ENCODE measurements at places on chromosomes 3 and 15.
A peak's percentile ranks its signal among the peaks of the same experiment; 100 is the strongest.

- DNase-seq = no peak
These were observed 16.5 kb upstream of the USP50 start for GRCh38 chr15:50562735-50563640.

- no peak for DNase-seq
These were observed 24.4 kb upstream of the ABHD10 start for GRCh38 chr3:111954228-111954990.

- DNase-seq = no peak
These were observed 427.1 kb upstream of the RASGRP1 start for GRCh38 chr15:38991701-38992100.

DNA sequence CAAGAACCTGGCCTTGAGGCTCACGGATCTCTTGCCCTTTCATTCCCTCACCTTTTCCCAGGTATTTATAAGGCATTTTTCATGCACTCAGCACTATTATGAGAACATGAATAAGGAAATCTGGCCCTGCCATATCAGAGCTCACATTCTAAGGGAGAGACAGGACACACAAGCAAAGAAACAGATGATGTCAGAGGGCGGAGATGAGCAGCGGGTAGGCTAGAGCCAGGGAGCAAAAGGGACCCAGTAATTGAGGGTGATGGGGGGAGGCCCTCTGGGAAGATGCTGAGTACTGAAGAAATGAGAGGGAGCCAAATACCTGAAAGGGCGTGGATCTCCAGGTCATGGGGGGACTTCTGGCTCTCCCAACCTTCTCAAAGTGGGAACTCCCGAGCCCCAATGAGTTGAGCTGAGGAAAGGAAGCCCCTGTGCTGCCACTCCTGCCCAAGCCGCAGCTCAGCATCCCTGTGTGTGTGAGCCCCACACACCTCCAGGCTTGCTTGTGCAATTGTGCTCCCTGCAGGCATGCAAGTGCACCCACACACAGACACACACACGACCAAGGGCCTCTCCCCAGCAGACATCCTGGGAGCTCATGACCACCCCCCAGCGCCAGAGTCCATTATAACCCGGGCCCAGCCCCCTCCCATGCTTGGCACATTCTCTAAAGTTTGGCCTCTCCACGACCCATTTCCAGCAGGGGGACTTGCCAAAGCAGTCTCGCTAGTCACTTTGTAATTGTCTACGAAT lies 81.4 kb upstream of the PXYLP1 start:
- no peak for DNase-seq

DNA sequence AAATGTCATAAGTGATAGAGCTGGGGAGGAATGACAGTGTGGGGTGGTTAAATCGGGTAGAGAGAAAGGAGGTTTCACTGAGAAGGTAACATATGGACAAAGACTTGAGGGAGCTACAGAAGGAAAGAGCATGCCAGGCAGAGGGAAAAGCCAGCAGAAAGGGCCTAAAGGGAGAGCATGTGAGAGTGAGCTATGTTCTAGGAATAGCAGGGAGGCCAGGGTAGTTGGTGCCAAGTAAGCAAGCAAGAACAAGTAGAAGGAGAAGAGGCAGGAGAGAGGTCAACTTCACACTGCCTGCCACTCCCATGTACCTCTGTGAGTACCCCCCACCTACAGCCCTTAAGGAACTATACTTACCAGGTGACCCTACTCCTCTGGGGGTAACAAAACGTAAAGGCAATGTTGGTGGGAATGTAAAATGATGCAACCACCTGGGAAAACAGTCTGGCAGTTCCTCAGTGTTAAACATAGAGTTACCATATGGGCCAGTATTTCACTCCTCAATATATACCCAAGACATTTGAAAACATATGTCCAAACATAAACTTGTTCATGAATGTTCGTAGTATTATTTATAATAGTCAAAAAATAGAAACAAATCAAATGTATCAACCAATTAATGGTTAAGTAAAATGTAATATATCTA lies 67.6 kb downstream of the SFMBT1 start:
- no peak for DNase-seq

- DNase-seq = no peak
These were observed 4.5 kb upstream of the RPL24 start for GRCh38 chr3:101690972-101691371.

DNA sequence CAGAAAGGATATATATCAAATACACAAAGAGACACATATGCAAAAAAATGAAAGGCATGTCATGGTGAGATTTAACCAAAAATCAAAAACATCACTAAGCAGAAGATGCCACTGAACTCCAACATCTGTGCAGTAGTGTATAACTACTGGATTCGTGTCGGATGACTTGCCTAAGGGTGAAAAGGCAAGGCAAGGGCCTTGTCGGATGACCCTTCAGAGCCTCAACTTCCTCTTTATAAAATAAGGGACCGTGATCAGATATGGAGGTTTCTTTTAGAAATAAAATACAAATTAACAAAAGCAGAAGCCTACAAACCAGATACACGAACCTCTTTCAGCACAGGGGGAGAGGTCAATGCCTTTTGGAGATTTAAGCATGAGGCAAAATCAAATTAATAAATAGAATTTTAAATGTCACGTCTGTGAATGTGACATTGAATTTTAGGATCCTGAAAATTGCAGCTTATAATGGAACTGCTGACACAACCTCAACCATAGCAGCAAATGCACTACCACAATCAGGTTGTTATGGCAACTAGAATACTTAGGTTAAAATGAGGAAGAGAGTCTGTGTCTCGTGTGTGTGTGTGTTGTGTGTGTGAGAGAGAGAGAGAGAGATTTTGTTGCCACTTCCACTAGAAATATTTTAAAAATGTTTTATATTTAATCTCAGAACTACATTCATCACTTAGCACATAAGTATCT lies 8.3 kb upstream of the CHRM5 start:
- DNase-seq = no peak

GRCh38 chr3:53696401-53697172 lies 149.6 kb downstream of the CHDH start:
- DNase-seq = no peak

- DNase-seq = no peak
These were observed 2.4 kb downstream of the SLC49A4 start for GRCh38 chr3:122797291-122797690.

DNA sequence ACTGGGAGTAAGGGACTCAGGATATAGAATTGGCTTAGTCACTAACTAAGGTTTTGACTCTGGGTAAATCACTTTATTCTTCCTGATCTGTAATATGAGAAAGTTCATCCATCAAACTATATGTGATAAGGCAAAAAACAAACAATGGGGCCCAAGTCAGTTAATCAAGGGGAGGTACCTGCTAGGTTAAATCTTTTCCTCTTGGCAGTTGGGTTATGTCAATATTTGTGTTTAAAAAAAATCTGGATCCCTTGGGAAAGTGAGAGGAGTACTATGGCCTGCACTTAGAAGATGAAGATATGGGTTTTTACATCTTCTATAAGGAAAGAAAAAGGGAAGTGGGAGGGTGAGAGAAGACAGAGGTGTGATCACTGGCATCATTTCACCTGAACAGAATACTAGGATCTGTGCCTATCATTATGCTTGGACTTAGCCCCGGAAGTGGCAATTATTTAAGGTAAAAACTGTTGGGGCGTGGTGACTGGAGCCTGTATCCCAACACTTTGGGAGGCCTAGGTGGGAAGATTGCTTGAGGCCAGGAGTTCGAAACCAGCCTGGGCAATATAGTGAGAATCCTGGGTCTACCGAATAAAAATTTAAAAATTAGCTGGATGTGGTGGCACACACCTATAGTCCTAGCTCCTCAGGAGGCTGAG lies 2.8 kb upstream of the SLC28A2 start:
- no peak for DNase-seq

DNA sequence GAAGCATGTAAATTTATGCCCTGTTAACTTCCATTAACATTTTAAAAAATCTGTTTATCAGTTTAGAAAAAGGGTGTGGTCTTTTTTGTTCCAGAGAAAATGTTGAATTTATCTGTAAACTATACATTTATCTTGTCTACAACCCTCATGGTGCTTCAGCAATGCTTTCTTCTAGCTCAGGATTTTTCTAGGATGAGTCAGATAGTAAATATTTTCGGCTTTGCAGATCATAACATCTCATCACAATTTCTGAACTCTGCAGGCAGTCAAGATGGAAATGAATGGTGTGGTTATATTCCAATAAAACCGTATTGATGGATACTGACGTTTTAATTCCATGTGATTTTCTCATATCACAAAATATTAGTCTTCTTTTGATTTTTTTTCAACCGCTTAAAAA lies 70.5 kb upstream of the FOXB1 start:
- DNase-seq = no peak

DNA sequence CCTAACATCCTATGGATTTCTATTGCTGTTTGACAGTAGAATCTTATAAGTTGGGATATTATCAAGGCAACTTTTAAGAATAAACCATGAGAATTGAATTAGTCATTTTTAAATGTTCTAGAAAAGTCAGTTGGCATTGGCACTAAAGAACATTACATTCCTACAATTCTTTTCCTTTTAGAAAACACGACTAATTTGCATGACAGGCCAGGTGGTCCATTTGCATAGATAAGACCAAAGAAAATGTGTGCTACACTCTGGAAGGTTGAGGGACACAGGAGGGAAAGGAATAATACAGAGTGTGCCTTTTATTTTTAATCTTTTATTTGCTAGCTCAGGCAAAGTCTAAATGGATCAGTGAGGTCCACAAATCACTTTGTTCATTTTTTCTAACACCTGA lies 962.3 kb downstream of the EPHA3 start:
- no peak for DNase-seq

DNA sequence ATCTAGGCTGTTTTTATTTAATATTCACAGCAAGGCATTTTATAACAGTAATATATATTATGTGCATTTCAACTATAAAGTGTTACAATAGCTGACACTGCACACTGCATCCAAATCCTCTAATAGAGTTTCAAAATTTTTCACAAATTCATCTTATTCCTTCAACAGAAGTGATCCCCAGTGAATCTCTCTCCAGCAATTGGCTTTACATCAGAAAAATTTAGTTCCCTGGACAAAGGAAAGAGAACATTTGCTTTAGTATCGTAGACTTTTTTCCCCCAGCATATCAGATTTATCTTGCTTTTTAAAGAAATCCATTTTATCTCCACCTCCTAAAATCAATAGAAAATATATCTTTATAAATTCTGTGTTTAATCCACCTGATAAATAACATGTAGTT lies 868.6 kb downstream of the TBL1XR1 start:
- DNase-seq = no peak

- DNase-seq = no peak
These were observed 13.2 kb downstream of the LINS1 start for GRCh38 chr15:100588638-100589242.

- DNase-seq = peak; percentile 21
These were observed 12.7 kb downstream of the ATP10A start for GRCh38 chr15:25850154-25851111.

DNA sequence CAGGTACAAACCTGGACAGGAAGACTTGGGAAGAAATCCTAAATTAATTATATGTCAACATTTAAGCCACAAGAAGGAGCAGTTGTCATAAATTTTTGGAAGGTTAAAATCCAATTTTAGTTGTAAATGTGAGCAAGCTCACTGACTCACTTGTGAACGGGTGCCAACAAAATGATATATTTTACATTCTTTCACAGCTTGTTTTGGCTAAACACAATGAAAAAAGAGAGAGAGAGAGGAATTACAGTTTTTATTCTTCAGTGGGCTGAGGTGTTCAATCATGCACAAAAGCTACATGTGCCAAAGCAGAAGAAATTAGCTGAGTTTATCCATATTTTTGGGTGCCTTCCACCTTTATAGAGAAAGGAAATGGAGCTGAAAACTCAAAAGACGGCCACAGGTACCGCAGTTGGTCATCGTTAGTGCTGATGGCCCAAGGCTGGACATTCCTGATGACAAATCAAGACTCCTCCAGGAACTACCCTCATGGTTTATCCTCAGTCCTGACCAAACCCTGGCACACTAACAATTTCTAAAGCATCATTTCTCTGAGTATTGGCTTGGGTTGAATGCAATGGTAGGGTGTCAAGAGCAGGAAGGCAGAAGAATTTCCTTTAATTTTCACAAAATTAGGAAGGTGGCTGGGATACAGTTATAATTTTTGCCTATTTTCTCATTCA lies 37.6 kb upstream of the WNT5A start:
- DNase-seq = no peak

DNA sequence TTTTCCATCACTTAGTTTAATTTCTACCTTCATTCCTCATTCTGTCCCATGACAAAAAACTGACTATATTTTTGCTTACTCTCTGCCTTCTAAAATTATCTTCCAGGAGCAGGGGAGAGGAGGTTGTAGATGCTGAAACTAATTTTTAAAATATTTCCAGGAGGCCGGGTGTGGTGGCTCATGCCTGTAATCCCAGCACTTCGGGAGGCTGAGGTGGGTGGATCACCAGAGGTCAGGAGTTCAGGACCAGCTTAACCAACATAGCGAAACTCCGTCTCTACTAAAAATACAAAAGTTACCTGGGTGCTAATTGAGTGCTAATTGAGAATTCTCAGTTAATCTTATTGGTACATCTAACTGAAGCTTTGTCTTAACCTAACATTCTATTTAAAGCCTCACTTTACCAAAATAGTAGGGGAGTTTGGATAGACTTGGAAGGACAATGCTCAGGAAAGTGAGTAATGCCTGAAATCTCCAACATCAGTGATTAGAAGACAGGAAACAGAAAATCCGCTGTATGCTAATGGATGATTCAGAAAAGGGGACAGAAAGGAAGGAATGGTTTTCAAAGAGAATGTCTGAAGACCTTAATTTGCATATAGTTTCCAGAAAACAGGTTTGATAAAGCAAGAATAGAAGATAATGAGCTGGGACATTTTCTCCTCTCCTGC lies 336.1 kb downstream of the GBE1 start:
- no peak for DNase-seq

- DNase-seq = no peak
These were observed 34.9 kb downstream of the PPCDC start for GRCh38 chr15:75058127-75058905.

GRCh38 chr3:124381575-124382333 lies 348.5 kb upstream of the UMPS start:
- DNase-seq = no peak

DNA sequence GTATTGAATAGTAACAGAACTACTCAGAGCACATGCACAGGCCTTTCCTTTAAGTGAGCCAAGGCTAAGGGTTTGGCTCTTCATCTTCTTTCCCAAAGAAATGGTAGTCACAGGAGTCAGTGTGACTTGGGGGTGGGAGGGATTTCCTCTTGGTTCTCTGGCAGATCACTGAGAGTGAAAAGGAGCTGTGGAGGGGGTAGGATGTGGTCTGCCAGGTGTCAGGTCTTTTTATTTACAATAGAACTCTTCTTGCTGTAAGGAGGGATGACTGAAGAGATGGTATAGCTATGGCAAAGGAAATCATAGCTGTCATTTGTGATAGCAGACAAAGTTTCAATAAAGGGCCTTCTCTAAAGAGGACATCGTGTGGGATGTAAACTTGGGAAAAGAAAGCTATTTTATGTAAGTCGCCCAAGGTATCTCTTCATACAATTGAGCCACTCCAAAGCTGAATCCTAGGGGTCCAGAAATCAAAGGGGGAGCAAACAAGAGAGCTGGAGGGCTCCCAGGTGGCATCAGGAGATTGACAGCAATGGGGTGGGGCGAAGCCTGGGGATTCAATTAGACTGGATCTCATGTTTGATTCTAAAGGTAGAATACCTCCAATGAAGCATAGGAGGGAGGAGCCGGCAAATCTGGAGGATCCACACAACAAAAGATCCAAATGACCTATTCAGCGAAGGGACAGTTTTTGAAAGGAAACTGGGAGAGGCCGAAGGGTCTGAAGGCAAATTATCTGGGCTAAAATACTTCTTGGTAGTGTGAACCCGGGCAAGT lies 20.0 kb upstream of the CHD2 start:
- no peak for DNase-seq
